Kidney capillary endothelial cell (primary cell): ENCODE measurements at places on chromosomes 3 and 15.

GRCh38 chr3:48219543-48219942, 3.8 kb upstream of the CAMP start:
- no peak for DNase-seq

DNA sequence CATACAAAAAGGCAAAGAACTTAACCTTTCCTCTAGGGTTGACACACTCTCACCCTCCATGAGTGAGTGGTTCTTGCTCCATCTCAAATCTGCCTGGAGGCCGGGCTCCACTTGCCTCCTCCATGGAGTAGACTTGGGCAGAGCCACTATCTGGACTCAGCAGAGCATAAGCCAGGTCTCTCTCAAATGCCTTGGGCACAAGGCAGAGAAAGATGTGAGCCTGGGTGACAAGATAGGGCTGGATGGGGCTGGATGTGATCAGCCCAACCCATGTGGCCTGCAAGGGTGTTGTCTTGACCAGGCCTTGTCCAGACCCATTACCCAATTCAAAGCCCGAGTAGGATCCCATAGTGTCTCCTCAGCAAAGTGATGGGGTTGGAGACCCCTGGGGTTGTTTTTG, 4.2 kb upstream of the RPL29 start:
- no peak for DNase-seq

GRCh38 chr15:59119625-59120024, 14.7 kb downstream of the CCNB2 start:
- no peak for DNase-seq

DNA sequence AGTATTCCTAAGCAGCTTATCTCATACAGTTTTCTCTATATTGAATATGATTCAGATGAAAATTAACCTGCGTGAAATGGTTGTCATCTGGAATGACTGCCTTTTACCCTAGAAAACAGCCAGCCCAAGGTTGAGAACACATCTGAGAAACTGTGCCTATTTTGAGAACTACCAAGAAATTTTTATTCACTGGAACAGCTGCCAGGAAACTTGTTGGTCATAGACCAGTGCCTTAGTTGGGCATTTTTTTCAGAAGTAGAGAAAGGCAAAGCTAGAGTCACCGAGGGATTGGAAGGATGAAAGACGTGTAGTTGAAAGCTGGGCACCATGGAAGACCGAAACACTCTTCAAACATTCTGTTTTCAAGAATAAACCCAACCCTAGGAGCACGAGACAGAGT, 277.1 kb downstream of the LPP start:
- DNase-seq: no peak

DNA sequence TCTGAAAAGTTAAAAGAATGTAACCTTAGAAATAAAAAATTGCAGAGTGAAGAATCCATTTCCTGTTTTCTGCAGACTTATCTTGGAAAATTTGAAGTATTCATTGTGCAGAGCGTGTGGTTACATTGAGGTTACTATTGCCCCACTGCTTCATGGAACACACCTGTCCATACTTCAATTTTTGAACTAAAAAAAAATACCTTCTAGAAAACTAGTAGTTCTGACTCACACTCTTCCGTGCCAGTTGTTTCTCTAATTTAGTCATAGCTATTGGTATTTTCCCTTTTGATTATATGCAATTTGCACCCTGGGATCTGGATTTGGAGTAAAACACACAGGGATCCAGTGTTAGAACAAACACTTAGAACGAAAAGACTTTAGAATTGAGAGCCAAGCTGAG, 111.8 kb upstream of the LYSMD4 start:
- no peak for DNase-seq

- peak; percentile 6 for DNase-seq
These were observed 24.0 kb downstream of the TSEN2 start for GRCh38 chr3:12508291-12508700.

GRCh38 chr15:28017423-28017924, 81.6 kb downstream of the OCA2 start:
- no peak for DNase-seq

DNA sequence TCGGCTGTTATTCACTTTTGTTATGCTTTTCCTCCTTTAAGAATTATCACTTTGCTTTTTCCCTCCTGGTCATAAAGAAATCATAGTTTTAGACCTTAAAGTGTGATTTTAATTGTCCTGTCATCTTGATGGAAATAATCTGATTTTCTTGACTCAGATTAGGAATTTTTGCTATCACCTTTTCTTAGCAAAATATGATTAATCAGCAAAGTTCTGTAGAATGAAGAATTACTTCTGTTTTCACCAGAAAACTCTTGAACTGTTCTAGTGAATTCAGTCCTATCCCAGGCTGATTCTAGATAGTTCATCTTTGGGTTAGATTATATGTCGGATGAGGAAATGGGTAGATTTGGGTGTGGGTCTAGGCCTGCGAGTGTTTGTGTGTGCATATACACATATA, 12.2 kb downstream of the CMSS1 start:
- no peak for DNase-seq

DNA sequence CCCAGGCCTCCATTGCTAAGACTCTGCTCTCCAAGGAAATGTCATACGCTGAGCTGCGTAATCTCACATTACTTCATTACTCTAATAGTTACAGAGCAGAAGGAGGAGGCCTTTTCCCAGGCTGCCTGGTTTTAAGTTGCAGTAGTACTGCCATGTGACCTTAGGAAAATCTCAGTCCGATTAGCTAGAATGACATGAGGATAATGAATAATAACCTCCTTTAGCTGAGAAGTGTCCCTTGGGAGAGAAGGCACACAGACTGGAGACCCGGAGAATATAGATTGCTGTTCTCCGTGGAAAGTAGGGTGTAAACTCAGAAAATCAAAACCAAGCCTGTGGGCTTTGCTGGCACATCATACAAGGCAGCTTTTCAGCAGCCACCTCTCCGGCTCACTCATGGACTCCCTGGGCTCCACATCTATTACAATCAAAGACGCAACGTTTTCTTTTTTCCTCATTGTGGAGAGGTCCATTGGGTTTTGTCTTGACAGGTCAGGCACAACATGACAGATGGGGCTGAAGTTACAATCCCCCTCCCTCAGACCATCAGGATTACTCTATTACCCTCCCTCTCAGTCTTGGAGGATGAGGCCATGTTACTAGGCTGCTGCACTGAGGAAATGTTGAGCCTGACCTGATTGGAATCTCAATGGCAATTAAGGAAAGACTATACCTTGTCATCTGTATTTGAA, 134.8 kb upstream of the MB21D2 start:
- no peak for DNase-seq

DNA sequence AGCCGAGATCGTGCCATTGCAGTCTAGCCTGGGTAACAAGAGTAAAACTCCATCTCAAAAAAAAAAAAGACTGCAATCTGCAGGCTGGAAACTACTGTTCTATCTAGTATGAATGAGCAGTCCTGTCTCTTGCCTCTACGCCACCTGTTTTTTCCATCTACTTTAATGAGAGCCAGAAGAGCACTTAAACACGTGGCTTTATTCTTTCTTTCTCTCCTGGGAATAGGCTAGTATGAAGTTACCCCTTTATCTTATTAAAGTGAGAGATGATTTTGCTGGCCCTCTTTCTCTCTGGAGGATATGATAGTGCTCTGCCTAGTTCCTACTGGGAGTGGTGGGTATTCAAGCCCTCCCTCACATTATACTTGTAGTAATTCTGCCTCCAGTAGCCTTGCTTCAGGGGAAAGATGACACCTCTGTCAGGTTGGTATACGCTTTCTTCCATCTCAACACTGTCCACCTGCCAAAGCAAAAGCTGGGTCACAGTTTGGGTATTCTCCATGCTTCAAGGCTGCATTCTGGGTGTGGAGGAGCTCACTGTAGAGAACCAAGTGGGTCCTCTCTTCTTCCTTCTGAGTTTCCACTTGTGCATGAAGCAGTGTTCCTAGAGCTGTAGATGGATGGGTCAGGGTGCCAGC, 17.8 kb downstream of the MAPKBP1 start:
- no peak for DNase-seq

DNA sequence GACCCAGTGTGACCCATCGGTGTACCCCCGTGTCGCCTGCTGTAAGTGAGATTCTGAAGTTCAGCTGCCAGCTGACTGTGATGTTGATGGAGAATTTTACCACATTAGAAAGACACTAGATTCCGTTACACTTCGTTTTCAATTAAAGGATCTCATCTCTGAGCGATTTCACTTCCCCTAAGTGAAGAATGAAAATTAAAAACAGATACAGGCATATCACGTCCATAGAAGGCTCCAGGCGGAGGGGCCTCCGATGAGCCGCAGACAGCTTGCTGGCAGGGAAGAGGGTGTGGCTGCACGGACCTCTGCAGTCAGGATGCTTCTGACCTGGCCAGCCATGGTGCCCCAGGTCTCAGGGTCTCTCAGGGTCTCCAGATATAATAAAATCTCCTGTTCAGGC, 6.6 kb upstream of the CPN2 start:
- no peak for DNase-seq

GRCh38 chr15:43127752-43128151, 5.6 kb upstream of the TMEM62 start:
- DNase-seq: no peak

DNA sequence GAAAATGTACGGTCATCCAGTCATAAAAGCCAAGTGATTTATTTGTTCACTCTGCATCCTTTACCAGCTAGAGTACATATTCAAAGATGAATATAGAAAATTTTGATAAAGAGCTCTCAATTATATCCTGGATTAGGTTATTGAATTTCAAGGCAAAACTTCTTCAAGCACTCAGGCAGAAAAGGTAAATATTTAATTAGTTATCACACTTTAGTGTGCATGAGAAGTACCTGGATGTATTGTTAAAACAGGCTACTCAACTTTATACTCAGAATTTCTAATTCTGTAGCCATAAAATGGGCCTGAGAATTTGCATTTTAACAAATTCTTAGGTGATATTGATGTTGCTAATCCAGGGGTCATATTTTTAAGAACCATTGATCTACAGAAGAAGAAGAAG, 45.3 kb downstream of the ILDR1 start:
- DNase-seq: no peak

DNA sequence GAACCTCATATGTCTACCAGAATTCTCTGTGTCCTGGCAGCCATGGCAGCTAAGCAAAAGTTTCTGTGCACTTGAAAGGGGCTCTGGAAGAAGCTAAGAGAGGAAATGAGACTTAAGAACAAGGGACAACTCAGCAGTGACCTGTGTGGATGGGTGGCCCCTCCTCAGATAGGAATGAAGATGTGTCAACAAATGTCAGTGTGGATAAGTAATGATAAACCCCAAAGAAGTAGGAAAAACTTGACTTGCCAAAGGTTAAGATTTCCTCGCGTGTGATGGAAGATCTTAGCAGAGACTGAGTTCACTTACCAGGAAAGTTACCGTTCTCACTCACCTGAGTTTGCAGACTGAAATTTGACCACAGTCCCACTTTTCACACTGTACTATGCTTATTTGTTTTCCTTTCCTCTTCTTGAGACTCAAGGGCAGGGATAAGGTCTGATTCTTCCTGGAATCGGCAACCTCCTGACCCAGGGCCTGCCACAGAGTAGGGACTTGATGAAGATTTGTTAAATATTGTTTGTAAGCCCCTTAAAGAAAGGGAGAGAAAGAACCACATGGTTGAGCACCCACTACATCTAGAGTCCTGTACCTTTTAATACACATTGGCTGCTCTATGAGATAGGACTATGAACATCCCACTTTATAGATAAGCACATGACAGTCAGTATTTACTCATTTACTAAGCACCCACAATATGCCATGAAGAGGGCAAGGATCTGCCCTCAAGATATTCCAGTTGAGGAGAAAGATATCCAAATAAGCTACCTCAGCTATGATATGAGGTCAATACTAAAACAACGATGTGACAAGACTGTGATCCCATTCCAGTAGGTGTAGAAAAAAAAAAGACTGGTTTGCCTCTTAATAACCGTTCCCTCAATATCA, 7.3 kb upstream of the HRH1 start:
- DNase-seq: no peak

DNA sequence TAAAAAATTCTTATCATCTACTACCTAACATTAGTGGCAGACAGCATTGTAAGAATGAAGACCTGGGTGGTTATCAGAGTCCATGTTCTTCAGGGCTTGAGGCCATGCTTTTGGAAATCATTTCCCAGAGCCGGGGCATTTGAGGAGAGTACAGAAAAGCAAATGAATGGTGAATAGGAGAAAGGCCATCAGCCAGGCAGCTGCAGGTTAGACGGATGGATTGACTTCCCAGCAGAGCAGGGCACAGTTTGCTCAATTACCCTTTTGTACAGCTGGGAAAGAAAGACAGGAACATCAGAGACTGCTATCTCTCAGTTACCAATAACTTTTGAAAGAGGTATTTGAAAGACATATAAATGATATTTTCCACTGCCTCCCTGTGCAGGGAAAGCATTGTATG, 135.6 kb downstream of the ALCAM start:
- no peak for DNase-seq

DNA sequence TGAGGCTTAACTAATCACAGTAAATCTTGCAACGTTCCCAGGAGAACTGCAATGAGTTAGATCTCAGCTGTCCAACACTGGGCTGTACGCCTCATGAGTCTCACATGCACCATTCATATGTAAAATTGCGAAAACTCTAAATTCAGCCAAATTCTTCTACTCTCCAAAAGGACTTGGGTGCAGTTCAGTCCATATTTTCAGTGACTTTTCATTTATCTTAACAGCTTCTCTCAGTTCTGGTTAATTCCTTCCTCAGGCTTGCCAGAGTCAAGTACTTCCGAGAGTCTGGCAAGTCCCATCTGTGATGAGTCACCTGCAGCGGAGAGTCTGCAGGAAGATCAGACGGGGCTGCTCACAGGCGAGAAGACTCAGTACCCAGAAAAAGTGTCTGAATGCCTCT, 11.5 kb downstream of the CCDC80 start:
- DNase-seq: no peak

DNA sequence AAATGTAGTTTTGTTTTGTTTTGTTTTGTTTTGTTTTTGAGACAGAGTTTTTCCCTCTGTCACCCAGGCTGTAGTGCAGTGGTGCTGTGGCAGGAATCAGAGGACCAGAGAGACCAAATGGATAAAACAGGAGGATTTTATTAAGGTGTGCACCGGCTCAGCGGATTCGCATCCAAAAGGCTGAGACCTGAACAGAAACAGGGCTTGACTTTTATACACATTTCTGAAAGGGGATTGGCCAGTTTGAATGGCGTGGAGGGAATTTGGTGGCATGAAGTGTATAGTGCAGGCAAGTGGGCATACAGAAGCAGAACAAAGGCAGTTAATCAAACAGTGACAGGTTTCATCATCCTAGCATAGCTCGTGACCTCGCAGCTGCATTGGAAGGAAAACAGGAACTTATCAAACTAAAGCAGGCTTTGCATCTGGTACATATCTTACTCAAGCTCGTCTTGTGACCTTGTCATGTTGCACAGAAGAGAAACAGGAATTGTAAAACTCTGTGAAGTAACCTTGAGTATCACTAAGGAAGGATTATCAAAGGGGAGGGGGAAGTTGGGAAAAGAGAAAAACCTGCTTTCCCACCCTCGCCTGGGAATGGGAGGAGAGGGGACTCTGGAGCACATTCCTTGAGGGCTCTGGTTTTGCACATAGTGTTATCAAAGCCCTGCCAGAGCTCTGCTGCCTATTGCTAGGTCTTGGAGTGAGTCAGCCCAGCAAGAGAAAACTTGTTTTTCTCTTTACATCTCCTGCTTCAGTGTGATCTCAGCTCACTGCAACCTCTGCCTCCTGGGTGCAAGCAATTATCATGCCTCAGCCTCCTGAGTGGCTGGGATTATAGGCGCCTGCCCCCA, 38.5 kb downstream of the C3orf62 start:
- peak; percentile 33 for DNase-seq

GRCh38 chr3:65999606-66000005, 39.1 kb downstream of the MAGI1 start:
- no peak for DNase-seq

- no peak for DNase-seq
These were observed 6.2 kb downstream of the DUOXA2 start for GRCh38 chr15:45120081-45120972.

GRCh38 chr3:65186268-65186667, 498.5 kb upstream of the ADAMTS9 start:
- no peak for DNase-seq
